Type B pancreatic cell (in vitro differentiated cells): ENCODE measurements at places on chromosomes 3 and 15. TPM values are rescaled to one million over a fixed set of nuclear protein-coding genes. Genes with fewer than 3 reads are reported as not detected.
A peak's percentile ranks its signal among the peaks of the same experiment; 100 is the strongest.

The CNTN4 gene
- 24.5 and 29.7 TPM in 2 replicates for total RNA-seq

The CYP8B1 gene
- not detected in 2 replicates for total RNA-seq

GRCh38 chr3:58218904-58219303 is 8.1 kb upstream of the DNASE1L3 start:
- DNase-seq: no peak
- peaks cover 12% of the 10 kb centered on the region for H3K4me1 ChIP-seq
- H3K27me3 ChIP-seq: peaks cover 14% of the 10 kb centered on the region
- no peak overlapping the region for H3K27ac ChIP-seq

DNA sequence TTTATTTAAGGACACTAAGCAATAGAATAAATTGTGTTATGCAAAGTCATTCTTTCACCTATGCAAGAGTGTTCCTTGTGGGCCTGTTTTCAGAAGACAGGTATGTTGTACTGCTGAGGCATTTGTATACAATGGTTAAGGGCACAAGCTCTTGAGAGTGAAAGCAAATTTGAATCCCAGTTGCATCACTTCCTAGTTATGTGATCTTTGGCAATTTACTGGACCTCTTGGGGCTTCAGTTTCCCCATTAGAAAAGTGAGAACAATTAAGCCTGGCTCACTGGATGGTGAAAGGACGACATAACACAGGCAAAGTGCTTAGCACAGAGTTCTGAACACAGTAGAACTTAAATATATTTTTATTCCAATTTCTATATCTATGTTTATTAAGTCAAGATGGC is 117.4 kb downstream of the EFHB start:
- no peak overlapping the region for H3K27ac ChIP-seq
- H3K4me1 ChIP-seq: no peaks in the 10 kb centered on the region
- no peaks in the 10 kb centered on the region for H3K27me3 ChIP-seq

GRCh38 chr3:111923806-111924205 is 55.0 kb upstream of the ABHD10 start:
- H3K4me1 ChIP-seq: peaks cover 8% of the 10 kb centered on the region
- DNase-seq: no peak
- peaks cover 39% of the 10 kb centered on the region for H3K36me3 ChIP-seq
- H3K27me3 ChIP-seq: no peaks in the 10 kb centered on the region
- H3K27ac ChIP-seq: peak overlapping the region; percentile 26

GRCh38 chr3:196803891-196804468 is 63.7 kb upstream of the SENP5 start:
- no peaks in the 10 kb centered on the region for H3K4me1 ChIP-seq
- no peaks in the 10 kb centered on the region for H3K27me3 ChIP-seq
- H3K4me3 ChIP-seq: no peak overlapping the region
- peaks cover 21% of the 10 kb centered on the region for H3K36me3 ChIP-seq
- no peak for DNase-seq

DNA sequence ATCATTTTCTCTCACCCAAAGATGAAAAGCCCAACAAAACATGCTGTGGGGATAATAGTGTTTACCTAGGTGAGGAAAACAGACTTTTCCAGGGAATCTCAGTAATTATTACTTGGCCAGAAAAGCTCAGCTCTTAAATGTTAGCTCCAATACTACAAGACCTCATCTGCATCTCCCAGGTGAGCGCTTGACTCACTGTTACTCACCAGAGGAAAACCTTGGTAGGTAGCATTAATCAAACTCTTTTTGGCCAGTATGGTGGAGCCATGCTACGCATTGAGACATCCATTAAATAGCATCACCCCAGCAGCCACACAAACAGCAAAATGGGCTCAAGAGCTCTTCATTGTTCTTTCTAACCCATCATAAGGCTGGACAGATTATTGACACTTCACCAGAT is 99.0 kb downstream of the TIGIT start:
- H3K27me3 ChIP-seq: no peaks in the 10 kb centered on the region
- H3K36me3 ChIP-seq: no peaks in the 10 kb centered on the region
- DNase-seq: no peak
- no peak overlapping the region for H3K4me3 ChIP-seq

DNA sequence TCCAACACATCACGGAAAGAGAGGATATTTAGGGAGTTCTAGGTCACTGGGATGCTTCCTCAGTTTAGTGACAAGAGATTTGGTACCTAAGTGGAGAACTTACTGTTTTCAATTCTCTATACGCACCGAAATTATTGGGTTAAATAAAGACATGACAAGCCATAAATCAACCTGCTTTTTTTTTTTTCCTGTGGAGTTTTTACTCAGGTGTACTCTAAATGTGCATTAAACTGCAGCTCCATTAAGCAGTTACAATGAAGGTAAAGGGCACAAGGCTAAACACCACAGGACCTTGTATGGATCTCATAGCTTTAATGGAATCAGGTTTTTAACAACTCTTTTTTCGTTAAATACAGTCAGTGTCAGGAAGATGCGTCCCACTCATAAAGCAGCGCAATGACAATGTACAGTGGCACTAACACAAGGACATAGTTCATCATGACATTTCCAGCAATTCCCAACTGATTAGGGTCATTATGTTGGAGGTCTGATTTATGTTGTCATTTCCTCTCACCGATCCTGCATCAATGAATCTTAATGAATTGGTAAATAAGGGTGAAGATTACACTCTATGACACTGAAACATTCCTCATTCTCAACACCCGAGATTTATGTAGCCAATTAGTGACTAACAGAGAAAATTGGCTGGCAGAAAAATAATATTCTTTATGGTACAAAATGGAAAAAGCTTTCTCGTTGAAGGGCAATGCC is 355.2 kb downstream of the FOXP1 start:
- no peak overlapping the region for H3K27ac ChIP-seq
- peaks cover 50% of the 10 kb centered on the region for H3K4me1 ChIP-seq
- no peaks in the 10 kb centered on the region for H3K27me3 ChIP-seq
- H3K4me3 ChIP-seq: no peak overlapping the region
- no peak for DNase-seq
